NCI-H2081 (cell line): ENCODE measurements at places on chromosomes 11 and 22.
A peak's percentile ranks its signal among the peaks of the same experiment; 100 is the strongest.

GRCh38 chr11:95279921-95280868 lies 49.2 kb upstream of the SESN3 start:
- no peak for DNase-seq

DNA sequence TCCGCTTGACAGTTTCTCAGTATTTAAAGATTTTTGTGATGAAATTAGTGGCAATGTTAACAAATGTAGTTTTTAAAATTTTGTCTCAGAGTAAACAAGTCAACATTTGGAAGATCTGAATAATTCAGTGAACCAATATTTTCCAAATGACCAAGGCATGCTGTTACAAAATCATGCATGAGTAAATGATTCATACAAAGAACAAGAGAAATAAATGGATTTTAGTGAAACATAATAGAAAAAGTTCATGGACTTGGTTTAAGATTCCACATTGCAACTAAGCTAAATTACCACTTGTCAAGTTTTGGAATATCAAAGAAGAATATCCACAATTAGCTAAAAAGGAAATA lies 125.7 kb upstream of the SNX19 start:
- no peak for DNase-seq

DNA sequence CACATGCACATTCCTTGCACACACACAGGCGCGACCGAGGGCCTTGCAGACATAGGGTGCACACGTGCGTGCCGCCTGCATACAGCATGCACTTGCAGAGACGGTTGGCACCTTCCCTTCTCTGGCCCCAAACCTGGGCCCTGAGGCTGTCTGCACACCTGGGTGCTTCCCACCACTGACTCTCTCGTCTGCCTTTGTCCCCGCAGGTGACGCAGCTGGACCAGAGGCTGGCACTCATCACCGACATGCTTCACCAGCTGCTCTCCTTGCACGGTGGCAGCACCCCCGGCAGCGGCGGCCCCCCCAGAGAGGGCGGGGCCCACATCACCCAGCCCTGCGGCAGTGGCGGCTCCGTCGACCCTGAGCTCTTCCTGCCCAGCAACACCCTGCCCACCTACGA lies 38.0 kb downstream of the CDKN1C start:
- DNase-seq = peak; percentile 67

DNA sequence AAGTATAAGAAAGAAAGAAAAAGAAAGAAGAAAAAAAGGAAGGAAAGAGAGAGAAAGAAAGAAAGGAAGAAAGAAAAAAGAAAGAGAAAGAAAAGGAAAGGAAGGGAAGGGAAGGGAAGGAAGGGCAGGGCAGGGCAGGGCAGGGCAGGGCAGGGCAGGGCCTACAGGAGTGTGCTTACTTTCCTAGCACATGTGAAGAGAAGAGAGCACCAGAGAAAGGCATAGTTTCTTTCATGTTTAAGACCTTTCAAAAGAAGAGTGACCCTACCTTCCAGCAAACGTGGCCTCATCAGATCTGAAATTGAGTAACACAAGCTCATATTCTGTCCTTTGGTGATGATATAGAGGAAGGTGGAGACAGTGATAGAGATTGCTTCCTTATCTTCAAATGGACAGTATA lies 899.3 kb upstream of the RAG2 start:
- no peak for DNase-seq

GRCh38 chr22:27556371-27556770 lies 245.2 kb downstream of the MN1 start:
- no peak for DNase-seq

DNA sequence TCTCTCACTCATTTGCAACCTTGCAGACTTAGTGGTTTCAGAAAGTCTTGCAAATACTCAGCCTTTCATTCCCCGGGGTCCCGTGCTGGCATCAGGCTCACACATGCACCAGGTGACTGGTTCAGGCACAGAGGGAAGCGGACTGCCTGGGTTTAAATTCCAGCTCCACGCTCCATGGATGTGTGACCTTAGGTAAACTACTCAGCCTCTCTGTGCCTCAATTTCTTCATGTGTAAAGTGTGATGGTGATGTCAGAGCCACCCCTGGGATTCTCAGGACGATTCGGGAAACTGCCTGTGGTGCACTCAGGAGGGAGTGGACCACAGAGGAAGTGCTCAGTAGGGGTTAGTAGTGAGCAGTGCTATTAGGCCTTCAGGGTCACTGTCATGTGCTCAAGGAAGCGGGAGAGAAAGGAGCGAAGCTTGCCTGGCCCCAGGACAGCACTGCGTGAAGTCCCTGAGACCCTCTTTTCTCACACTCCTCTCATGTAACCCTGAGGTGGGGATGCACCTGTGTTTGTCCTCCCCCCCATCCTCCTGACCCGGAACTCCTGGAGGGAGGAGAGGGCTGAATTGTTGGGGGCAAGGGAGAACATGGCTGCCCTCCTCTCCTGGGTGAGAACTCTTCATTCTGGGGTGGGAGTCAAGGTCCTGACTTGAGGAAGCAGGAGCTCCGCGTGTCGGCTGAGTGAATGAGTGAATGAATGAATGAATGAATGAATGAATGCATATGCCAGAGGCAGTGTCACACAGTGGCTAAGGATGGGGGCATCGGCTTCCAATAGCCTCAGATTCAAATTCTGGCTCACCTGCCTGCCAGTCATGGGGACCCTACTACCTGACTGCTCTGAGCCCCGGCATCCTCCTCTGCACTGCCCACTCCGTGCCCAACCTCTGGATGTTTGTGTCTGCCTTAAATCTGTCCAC lies 14.4 kb upstream of the UPK3A start:
- DNase-seq = no peak

GRCh38 chr11:2302896-2303626 lies 1.2 kb downstream of the TSPAN32 start:
- no peak for DNase-seq

- no peak for DNase-seq
Measured at GRCh38 chr11:47943721-47944586, 36.4 kb upstream of the PTPRJ start.

- no peak for DNase-seq
Measured at GRCh38 chr11:61331651-61332050, 1.3 kb downstream of the DDB1 start.

- DNase-seq = no peak
Measured at GRCh38 chr11:75344761-75345454, 6.6 kb downstream of the ARRB1 start.

DNA sequence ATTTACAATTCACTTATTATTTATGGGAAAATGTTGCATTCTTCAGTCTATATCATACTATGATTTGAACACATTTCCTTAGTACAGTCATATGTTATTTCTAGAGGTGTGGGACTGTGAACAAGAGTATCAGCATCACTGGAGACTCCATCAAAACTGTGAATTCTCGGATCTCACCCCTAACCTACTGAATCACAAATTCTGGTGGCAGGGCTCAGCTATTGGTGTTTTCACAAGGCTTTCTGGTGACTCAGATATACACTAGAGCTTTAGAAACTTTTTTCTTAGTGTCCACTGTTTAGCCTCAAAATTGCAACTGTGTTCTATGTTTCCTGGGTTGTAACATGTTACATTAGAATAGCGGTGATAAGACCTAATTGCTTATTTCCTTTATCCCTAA lies 352.9 kb upstream of the DDI1 start:
- no peak for DNase-seq

GRCh38 chr11:95922536-95923438 lies 1.1 kb downstream of the MTMR2 start:
- no peak for DNase-seq

DNA sequence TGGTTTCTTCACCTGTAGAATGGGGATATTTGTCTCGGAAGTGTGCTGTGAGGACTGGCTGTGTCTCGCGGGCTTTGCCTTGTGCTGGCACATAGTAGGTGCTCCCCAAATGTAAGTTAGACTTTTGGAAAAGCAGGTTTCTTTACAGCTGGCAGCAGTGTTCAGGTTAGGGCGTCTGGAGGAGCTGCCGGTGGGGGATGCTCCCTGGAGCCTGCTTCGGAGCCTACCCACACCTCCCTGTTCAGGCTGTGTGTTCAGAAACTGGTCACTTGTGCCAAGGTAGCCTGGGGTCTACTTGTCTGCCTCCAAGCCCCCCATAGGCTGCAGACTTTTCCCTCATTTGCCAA lies 60.0 kb downstream of the OTOG start:
- no peak for DNase-seq

DNA sequence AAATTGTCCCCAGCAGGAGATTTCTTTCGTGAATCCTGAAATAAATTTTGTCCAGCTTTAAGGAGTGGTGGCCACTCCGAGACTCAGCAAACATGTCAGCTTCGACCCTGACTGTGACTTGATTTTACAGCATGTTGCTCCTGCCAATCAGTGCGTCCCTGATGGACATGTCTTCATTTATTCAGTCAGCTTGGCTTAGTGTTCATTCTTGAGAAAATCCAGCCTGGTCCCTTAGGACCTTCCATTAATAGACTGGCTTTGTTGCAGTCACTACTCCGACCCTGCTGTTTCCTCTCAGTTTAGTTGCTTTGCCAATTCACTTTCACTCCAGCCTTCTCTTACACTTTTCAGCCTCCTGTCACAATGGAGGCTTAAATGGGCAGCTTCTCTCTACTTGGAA lies 30.5 kb downstream of the TMPRSS5 start:
- no peak for DNase-seq

DNA sequence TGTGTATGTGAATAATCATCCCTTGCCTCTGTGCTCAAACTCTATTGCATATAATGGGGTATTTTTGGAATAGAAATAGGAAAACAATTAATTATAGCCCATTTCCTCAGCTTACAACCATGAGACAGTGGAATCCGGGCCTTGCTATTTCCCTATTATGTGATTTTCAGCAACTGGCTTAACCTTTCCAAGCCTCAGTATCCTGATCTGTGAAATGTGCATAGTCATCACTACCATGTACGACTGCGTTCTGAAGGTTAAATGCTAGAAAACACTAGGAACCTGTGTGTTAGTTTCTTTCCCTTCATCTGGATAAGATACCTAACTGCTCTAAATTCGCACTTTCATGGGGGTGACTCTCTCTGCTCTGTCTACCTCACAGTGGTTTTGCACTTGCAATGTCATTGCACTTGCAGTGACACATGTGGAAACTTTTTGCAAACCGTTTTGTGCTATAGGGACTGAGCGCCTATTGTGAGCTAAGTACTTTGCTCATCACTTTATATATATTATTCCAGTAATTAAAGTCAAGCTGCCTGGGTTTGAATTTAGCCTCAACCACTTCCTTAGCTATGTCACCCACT lies 48.3 kb downstream of the IRAG1 start:
- no peak for DNase-seq
